Suppressor macrophage treated with lipopolysaccharide for 4 hours (primary cell): ENCODE measurements at places on chromosomes 6 and 20.
A peak's percentile ranks its signal among the peaks of the same experiment; 100 is the strongest.

GRCh38 chr20:25042531-25043498 lies 15.1 kb downstream of the ACSS1 start:
- peak; percentile 49 for DNase-seq

GRCh38 chr6:21935561-21936028 lies 342.0 kb downstream of the SOX4 start:
- peak; percentile 53 for DNase-seq

DNA sequence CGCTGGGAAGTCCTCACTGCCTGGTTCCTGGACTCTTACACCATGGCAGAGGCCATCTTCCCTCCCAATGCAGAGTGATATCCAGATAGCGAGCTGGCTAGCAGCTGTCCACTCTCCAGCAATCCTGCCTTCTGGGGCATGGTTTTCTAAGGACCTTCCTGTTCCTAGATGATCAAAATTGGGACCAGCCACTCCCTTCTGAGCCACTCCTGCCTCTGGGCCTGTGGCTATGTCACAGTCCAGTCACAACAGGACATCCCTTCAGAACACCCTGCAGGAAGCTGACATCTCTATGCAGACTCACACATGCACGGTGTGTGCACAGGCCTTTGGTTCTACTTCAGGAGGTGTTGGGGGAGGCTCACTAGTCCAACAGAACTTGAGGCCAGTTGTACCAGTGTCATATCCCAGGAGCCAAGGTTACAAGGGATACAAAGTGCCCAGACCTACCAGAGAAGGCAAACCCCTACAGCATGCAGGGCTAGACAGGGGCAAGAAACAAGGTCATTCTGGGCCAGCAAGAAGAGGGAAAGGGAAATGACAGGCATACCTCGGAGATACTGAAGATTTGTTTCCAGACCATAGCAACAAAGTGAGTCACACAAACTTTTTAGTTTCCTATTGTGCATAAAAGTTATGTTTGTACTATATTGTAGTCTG lies 2.7 kb upstream of the MCCD1 start:
- no peak for DNase-seq

GRCh38 chr6:140806431-140806830 lies 1326.3 kb upstream of the GJE1 start:
- no peak for DNase-seq

GRCh38 chr6:128499079-128499731 lies 21.2 kb downstream of the PTPRK start:
- no peak for DNase-seq

- DNase-seq = no peak
Observed at GRCh38 chr6:74939151-74939708, 266.6 kb downstream of the COL12A1 start.

GRCh38 chr6:26333476-26334297 lies 31.3 kb upstream of the BTN3A2 start:
- DNase-seq = no peak

DNA sequence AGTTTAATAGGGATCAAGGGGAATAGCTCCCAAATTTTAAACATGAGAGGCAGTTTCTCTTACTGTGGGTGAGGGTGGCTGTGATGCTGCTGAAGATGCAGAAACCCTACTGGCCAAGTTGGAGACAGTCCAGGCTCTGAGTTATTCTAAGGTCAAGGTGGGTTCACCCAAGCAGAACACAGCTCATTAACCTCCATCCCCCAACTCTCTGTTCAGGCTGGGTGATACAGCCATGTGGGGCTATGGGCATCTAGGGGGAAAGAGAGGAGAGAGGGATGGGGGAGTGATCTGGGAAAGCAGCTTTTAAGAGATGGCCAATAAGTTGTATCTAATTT lies 18.9 kb upstream of the TRAM2 start:
- no peak for DNase-seq

- no peak for DNase-seq
Observed at GRCh38 chr20:43243672-43244269, 54.1 kb upstream of the PTPRT start.

DNA sequence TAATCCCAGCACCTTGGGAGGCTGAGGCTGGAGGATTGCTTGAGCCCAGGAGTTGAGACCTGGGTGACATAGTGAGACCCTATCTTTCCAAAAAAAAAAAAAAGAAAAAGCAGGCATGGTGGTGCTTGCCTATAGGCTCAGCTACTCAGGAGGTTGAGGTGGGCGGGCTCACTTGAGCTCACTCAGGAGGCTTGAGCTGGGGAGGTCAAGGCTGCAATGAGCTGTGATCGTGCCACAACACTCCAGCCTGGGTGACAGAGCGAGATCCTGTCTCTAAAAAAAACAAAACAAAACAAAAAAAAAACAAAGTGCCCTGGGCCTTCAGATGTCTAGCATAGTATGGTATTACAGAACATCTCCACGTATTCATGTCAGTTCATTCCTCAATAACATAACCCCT lies 42.9 kb downstream of the ZFAND3 start:
- DNase-seq = no peak

GRCh38 chr20:63328026-63328700 lies 33.0 kb downstream of the CHRNA4 start:
- DNase-seq = no peak

DNA sequence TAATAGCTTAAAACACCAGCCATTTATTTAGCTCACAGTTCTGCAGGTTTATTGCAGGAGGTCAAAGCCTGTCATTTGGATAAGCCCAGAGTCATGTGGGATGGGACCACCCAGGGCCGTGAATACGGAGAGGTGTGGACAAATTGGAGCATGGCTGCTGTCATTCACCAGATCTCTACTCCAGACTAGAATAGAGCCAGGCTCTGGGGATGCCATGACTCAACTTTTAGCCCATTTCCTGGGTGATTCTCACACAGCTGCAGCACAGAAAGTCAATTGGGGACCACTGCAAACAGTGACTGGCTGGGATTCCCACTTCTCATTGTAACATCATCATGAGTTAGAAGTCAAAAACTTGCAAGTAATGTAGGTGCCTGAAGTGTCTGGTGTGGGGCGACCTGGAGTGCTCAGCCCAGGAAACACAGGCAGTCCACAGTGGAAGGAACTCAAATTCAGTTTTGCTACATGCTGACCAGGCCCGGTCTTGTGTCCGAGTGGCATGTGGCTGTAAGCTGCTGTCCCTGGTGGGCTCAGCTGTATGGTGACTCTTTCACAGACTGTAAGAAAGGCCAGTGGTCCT lies 174.3 kb downstream of the SCP2D1 start:
- no peak for DNase-seq
